Brain (organoid and tissue), 16 donors: ENCODE measurements at places on chromosomes 2 and 18. TPM values are rescaled to one million over a fixed set of nuclear protein-coding genes. Genes with fewer than 3 reads are reported as not detected.

DNA sequence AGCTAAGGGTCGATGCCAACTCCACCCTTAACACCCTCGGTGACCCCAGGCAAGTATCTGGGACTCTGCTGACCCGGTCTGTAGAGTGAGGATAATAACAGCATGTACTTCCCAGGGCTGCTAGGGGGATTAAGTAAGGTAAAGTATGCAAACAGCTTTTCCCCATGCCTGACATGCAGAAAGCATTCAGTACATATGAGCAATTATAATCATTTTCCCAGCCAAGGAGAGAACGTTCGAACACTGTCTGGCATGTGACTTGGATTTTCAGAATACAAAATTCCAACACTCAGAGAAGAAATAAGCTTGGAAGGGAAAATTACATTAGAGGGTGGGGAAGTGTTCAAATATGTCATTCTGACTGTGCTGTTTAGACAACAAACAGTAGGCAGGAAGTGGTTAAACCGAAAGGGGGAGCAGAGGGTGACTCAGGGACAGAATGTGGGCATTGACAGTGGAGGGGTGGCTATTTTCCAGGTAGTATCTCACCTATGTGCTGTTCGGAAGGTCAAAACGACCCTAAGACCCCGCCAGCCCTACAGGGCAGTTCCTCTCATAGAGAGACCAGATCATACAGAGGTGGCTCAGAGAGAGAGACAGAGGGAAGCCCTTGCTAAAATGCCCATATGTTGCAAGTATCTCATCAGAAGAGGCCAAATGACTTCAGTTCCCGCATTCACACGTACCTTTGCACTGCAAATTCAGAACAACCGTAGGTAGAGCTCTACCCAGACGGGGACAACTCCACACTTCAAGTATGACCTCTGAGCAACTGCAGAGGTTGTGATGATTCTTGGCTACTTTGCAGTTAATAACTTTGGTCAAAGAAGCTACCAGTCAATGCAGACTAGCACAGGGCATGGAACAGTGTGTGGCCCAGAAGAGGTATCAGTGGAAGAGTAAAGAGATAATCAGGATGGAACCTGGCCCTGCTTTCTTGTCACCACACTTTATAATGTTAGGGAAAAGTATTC lies 14.8 kb downstream of the ASPRV1 start:
- DNase-seq, result no peak

- no peak for DNase-seq
These were observed 41.3 kb downstream of the ALK start for GRCh38 chr2:29880084-29880483.

- no peak for DNase-seq
These were observed 251.9 kb downstream of the GRB14 start for GRCh38 chr2:164369366-164369765.

DNA sequence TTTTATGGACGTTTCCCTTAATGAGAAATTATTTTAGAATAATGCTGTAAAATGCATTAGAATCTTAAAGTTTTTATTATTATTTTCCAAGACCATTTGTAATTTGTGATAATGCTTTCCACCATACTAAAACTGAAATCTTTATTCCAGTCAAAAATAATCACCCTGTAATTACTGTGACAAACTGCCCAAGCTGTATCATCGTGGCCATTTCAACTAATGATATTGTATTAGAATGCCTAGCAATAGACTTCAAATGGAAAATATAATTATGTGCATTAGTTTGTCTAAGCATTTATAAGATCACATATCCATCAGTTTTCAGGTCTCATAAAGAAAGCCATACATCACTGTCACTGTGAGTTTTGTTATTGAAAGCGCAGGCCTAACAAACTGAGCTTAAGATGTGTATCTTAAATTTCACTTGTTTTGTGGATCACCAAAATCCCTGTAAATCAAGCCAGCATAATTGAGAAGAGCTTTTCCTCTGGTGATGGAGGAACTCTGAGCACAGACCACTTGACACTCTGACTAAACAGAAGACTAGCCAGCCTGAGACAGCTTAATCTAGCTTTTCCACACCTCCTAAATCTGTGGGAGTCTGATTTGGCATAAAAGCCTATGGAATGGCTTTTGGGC lies 1312.2 kb upstream of the ACVR2A start:
- no peak for DNase-seq

DNA sequence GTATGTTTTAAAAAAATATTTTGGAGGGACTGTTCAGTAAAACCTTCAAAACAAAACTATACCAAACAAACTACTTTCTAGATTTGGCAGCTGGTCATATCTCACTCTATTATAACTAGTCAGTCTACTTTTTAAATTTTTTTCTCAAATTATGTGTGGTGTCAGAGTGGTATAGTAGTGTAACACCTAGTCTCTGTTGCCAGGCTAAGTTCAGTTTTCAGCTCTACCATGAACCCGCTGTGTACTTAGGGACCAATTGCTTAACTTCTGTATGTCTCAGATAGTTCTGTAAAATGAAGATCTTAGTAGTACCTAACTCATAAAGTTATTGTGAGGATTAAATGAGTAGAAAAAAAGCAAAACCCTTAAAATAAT lies 54.3 kb downstream of the GPD2 start:
- DNase-seq, result no peak

GRCh38 chr2:28319118-28320008 lies 73.3 kb upstream of the FOSL2 start:
- no peak for DNase-seq

- DNase-seq, result no peak
These were observed 5.2 kb downstream of the PFN4 start for GRCh38 chr2:24117902-24118301.

SP140L gene
- 0.70 TPM for polyA plus RNA-seq

SLC23A3 gene
- not detected for polyA plus RNA-seq

SCG2 gene
- 63.4 TPM for polyA plus RNA-seq
